ENCODE measurements at places on chromosomes 7 and 10.

DNA sequence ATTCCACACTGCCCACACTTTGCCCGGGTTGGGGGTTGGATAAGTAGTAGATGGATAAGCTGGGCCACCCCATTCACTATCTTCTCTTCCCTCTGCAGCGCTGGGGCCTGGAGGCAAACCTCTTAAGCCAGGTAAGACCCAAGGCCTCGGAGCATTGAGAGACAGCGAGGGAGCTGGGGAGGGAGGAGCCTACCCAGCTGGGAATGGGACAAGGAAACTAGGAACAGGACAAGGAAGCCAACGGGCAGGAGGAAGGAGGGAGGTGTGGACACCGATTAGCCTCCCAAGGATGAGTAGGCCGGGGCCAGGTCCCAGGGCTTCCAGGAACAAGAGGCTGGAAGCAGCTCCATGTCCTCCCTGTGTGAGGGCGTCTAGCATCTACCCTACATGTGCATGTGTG, 9.6 kb downstream of the ELN start:
- no peak for DNase-seq

DNA sequence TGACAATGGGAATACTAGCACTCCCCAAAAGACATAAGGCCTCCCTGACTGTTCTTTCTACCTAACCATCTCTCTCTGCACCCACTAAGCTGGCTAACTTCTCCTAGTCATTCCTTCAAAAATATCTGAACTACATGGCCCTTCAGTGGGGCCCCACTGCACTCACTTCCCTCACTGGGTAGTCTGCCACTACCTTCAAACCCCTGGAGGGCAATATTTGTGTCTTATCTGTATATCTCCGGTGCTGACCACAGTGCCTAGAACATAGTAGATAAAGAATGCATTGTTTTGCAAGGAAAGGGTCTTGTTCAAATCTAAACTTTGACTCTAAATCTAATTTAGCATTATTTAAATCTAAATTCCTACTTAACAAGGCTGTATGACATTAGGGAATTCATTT, 44.3 kb downstream of the CACUL1 start:
- no peak for DNase-seq

DNA sequence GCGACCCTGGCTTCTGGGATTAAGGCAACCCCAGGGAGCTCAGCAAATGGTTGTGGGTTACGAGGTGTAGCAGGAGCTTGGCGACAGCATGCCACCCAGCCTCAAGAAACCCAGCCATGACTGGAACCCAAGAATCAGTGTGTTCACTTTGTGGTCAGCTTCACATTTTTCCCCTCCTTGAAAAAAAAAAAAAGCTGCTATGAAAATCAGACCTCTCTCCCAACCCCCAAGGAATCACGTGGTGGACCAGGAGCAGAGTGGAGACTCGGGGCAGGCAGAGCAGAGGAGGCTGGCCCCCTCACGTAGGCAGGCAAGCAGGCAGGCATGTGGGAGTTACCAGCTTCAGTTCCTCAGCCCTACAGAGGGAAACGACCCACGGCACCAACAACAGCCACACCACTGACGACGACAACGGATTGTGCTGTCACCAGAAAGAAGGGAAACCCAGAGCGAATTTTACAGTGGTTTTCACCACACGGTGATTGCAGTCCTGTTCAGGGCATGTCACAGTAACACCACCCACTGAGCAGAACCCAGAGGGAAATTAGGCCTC, 203.4 kb downstream of the SLC25A13 start:
- no peak for DNase-seq

DNA sequence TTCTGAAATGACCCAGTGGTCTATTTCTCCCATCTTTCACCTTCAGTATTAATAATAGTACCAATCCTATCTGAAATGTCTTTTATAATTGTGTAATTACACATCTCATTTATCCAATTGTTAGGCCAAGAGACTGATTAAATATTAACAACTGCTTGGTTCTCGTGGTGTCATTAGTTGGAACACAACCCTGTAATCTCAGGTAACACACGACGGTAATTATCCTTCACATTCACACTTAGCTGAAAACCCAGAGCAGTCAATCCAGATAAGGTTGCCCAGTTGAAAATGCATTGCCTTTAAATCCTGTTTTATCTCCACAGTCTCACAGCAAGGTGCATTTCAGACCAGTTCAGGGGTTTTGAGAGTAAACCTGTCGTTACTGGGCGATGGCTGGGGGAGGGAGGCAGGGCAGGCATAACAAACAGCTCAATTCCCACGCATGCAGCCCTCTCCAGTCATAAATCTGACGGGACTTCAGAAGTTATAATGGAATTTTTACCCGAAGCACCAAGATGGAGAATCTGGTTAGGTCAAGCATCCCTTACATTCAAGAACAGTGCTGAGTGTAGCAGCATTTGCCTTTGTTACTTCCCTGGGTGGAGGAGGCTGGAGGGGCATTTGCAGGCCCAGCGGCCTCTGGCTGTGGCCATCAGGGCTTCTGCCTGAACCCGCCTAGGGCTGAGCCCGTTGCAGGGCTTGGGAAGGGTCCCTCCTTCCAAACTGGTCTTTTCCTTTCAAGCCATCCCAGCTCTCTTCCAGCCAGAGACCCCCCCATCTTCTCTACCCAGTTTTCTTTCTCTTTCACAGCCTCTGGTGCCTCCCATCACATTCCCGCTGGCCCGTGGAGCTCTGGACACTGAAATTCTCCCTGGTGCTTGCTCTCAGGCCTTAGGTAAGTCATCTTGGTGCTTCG, 201.0 kb upstream of the LYZL2 start:
- DNase-seq: no peak

DNA sequence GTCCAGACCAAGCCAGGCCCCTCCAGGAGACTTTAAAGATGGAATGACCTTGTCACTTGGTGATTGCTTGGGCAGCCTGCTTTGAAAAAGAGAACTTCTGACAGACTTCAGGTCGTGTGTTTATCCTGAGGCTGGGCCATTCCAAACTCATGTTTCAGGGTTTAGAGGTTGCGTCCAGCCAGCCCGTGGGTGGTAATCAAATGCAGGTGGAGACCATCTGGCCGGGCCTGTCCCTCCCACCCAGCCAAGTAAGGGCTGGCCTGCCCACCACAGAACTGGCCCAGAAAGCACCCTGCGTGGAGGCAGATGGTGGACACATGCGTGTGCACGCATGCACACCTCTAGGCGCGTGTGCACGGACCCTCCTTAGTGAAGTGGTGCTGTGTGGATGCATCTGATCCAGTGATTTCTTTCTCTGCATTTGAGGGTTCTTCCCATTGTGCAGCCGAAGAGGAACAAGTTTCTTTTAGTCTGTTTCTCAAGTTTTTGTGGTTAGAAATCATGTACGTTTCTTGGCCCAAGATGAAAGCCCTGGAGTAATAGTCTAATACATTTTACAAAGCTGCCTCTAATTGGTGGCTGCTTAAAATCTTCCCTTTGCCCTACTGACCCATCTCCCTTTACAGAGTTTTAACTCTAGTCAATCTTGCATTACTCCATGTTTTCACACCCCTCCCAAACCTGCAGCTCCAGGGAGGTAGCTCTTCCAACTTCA, 43.0 kb downstream of the SUFU start:
- DNase-seq: no peak

DNA sequence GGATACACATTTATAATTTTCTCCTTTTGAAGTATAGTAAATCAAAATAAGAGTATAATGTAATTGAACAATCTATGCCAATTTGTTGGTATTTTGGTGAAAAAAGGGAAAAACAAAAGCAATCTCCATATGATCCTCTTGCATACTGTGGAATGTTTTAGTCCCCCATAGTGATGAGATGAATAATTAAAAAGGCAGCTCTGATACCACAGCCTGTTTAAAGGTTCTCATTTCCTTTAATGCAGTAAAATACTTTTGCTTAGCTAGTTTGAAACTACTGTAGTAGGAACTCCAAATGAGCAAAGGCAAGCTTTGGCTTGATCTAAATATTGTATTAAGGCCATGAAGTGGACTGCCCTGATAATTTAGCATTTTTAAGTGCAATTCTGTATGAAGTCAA, 77.6 kb downstream of the VTI1A start:
- DNase-seq: no peak

DNA sequence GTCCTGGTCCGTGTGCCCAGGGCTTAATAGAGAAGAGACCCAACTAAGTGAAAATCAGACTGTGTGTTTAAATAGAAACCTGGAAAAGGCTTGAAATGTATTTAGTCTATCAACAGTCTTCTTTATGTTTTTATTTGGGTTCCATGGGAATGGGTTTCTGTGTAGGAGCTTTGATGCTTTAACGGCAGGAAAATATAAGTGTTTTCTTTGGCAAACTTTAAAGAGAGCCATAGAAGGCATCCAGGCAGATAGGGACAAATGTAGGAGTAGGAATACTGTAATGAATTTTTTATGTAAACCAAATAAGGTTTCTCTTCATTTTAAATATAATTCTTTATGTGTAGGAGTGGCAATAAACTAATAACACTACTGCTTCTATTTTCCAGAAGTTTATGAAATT, 989.0 kb downstream of the GATA3 start:
- no peak for DNase-seq

DNA sequence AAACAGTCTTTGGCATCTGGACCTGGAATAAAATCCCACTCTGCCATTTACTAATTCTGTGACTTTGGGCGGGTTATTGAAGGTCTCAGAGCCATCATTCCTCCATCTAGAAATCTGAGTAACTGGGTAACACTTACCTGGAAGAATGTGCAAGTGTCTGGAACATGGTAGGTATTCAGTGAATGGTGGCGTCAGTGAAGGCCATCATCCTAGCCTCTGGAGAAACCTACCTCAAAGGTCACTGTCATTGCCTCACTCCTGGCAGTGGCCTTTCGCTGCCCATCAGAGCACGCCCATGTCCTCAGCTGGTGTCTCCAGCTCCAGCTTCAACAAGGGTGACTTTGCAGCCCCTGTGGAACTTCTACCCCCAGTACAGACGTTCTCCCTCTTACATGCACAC, 4.5 kb downstream of the GAL3ST4 start:
- no peak for DNase-seq

GRCh38 chr10:117241541-117242462, 888 bp downstream of the SLC18A2 start:
- no peak for DNase-seq

DNA sequence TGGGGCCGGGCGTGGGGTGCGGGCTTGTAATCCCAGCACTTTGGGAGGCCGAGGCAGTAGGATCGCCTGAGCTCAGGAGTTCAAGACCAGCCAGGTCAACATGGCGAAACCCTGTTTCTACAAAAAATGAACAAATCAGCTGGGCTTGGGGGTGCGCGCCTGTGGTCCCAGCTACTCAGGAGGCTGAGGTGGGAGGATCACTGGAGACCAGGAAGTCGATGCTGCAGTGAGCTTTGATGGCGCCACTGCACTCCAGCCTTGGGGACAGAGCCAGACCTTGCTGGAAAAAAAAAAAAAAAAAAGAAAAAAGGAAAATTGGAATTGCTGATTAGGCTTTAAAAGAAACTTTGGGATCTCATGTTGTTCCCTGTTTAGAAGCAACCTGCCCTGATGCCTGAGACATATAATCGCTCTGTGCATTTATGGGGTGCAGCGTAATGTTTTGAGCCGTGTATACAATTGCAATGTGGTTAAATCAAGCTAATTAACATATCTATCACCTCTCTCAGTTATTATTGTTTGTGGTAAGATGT, 851 bp downstream of the AKR1E2 start:
- DNase-seq: no peak

- DNase-seq: no peak
Measured at GRCh38 chr10:123619067-123619855, 46.9 kb upstream of the GPR26 start.

DNA sequence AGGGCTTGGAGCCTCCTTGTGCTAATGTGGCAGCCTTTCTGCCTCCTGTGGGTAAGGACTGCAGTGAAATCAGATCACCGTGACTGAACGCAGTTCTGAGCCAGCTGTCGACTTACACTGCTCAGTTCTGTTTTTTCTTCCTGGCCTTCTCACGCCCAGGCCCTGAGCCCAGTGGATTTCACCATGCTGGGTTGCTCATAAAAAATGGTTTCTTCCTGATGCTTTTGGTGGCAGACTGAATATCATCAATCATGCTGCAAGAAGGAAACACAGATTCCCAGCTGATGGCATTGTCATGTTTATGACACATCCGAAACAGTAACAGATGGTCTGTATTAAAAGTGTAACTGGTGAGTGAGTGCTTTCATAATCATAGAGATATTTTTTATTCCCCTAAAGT, 389.6 kb downstream of the GALNT17 start:
- no peak for DNase-seq

- no peak for DNase-seq
Measured at GRCh38 chr7:127769696-127770400, 117.9 kb downstream of the SND1 start.

DNA sequence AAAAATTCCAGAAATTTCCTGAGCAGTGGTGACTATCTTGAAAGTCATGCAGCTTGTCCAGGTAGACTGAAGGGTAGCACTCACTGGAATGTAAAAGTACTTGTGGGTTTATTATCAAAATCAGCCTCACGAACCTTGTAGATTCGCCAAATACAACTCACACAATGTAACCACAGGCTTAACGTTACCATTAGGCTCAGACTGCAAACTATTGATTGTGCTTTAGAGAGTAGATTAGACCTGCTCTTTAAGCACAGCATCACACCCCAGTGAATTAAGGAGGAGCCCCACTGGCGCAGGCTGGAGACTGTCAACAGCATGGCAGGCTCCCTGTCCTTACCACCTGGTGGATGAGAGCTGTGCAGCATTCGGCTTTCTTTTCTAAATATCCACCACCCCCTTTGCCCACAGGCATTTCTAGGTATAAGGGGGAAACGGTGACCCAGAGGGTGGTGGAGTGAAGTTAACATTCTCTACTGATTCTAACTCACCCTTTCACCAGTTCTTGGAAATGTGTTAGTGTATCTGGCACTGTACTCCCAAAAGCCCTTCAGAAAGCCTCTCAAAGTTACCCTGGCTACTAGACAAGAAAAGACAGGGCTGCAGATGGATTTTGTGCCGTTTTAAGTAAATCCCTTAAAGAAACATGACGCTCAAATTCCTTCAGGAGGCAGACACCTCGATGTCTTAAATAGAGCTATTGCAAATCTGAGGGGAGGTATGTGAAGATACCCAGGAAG, 56.6 kb downstream of the GSDME start:
- DNase-seq: no peak

DNA sequence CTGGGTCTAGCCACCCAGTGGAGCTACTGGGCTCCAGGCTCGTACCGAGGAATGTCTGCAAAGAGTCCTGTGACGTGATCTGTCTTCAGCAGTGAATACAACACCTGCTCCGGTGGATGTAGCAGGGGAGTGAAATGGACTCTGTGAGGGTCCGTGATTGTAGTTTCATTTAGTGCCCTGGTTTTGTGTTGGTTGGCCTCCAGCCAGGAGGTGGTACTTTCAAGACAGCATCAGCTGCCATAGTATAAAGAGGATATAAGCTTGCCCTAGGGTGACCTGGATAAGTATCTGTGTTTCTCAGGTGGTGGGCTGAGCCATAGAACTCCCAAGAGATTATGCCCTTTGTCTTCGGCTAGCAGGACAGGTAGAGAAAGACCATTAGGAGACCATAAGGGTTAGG, 24.6 kb upstream of the WNT2 start:
- DNase-seq: no peak

- DNase-seq: no peak
Measured at GRCh38 chr7:114100810-114101209, 182.0 kb upstream of the PPP1R3A start.

GRCh38 chr7:40437936-40438634, 303.3 kb downstream of the SUGCT start:
- no peak for DNase-seq

- DNase-seq: no peak
Measured at GRCh38 chr10:70898687-70899086, 10.3 kb upstream of the PCBD1 start.

GRCh38 chr10:129541748-129542487, 74.9 kb downstream of the MGMT start:
- DNase-seq: no peak

All from stimulated activated naive CD4-positive, alpha-beta T cell treated with Interleukin-2 at 50 U/mL for 16 hours (primary cell).